Cardiac muscle cell (in vitro differentiated cells and primary cell): ENCODE measurements at places on chromosomes 1 and 21. TPM values are rescaled to one million over a fixed set of nuclear protein-coding genes. Genes with fewer than 3 reads are reported as not detected.
A peak's percentile ranks its signal among the peaks of the same experiment; 100 is the strongest.

DNA sequence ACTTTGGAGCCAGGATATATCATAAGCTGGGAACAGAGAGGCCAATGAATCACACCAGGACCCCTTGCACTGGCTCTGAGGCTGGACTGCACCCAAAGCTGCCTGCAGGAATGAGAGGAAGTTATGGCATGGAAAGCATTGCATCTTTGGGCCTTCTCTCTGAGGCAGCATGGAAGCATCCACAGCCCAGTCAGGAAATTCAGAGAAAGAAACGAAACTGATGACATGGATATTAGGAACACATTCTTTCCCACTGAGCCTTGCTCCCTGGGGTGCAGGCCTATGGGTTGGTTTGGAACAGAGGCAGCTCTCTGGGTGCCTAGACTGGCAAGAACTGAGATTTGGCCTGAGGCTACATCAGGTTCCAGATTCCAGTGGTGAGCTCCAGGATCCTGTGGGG is 98.6 kb downstream of the NGF start:
- peak; percentile 51 for DNase-seq

GRCh38 chr1:104745875-104746274 is 996.2 kb downstream of the AMY1C start:
- DNase-seq, result no peak

LRRC38 gene
- total RNA-seq, result not detected in 2 replicates

- DNase-seq, result no peak
These were observed 2.3 kb downstream of the OBSCN start for GRCh38 chr1:228210076-228210651.

- peak; percentile 56 for DNase-seq
These were observed 136.4 kb upstream of the ADGRL2 start for GRCh38 chr1:81664341-81664740.

COP1 gene
- total RNA-seq, result 48.8 and 71.3 TPM in 2 replicates
